ENCODE measurements at places on chromosomes 3 and 15. TPM values are rescaled to one million over a fixed set of nuclear protein-coding genes. Genes with fewer than 3 reads are reported as not detected.

The MNS1 gene
- 0.94 TPM for total RNA-seq

The TICRR gene
- total RNA-seq = 35.5 TPM

GRCh38 chr3:38043486-38043885, 4.5 kb downstream of the DLEC1 start:
- H3K27me3 ChIP-seq = peaks cover 2% of the 10 kb centered on the region
- H3K27ac ChIP-seq = no peak overlapping the region
- H3K36me3 ChIP-seq = peaks cover 1% of the 10 kb centered on the region
- no peak overlapping the region for H3K4me3 ChIP-seq
- DNase-seq = no peak

DNA sequence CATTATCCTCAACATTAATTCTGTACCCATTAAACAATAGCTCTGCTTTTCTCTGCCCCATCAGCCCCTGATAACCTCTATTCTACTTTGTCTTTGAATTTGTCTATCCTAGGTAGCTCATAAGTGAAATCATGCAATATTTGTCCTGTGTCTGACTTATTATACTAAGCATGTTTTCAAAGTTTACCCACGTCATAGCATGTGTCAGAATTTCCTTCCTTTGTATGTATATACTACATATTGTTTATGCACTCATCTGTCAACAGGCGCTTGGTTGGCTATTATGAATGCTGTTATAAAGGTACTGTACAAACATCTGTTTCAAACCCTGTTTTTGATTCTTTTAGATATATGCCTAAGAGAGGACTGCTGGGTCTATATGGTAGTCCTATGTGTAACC, 18.2 kb downstream of the CSNK1G1 start:
- no peak for DNase-seq
- H3K4me3 ChIP-seq = no peak overlapping the region
- H3K27me3 ChIP-seq = no peaks in the 10 kb centered on the region
- H3K36me3 ChIP-seq = peaks cover 26% of the 10 kb centered on the region
- H3K27ac ChIP-seq = no peak overlapping the region
- H3K4me1 ChIP-seq = peaks cover 26% of the 10 kb centered on the region

DNA sequence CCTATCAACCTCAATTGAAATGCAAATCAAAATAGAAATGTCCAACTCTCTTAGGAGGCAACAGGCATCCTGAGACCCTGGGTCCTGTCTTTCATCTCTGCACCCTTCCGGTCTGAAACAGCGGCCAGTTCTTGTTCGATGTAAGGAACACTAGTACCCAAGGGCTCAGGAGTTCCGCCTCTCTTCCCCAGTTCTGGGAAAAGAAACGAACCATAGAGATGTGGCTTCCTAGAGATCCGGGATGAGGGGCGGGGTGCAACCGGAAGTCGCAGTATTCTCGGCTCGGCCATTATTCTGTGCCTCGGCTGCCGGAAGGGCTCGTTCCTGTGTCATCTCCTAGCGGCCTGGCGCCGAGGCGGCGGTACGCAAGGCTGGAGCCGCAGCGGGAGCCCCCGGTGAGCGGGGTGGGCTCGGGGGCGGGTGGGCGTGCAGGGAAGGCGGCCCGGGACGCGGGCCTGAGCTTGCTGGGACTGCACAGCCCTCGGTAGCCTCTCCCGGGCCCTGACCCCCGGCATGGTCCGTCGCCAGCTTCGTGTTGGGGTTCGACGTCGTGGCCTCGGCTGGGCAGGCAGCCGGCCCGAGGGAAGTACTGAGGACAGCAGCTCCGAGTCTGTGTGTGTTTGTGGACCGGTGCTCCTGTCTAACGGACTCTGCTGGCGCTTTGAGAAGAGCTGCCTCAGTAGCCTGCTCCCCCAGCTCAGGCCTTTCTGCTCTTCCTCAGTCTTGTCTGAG, at the start of gene ZNF197:
Gene ZNF197, plus strand, starts transcription at position 288 of the 732 bp plus-strand sequence. CDS start 4,119 bp downstream, outside the sequence.
- H3K36me3 ChIP-seq = peaks cover 35% of the 10 kb centered on the region
- DNase-seq = peak; percentile 80
- H3K4me1 ChIP-seq = peaks cover 26% of the 10 kb centered on the region
- no peaks in the 10 kb centered on the region for H3K27me3 ChIP-seq
- peak within 1 kb of the TSS; percentile 87 for H3K4me3 ChIP-seq
- H3K27ac ChIP-seq = peak within 1 kb of the TSS; percentile 82

GRCh38 chr15:66912001-66912400, 153.4 kb upstream of the SMAD3 start:
- peaks cover 25% of the 10 kb centered on the region for H3K27me3 ChIP-seq
- peak; percentile 82 for DNase-seq
- peaks cover 57% of the 10 kb centered on the region for H3K4me1 ChIP-seq
- peaks cover 15% of the 10 kb centered on the region for H3K36me3 ChIP-seq

DNA sequence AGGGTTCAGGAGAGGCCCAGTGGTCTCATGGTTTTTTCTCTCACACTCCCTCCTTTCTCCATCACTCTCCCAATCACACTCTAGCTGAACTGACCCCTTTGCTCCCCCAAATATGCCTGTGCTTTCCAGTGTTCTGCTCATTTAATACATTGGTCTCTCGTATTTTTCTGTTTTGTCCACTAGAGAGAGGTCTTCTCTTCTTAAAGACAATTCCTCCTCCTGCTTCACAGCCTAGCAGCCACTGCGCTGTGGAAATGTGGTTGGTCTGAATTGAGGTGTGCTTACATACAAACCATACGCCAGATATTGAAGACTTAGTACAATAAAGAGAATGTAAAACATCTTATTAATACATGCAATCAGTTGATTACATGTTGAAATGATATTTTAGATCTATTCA, 60.6 kb upstream of the XCR1 start:
- H3K4me3 ChIP-seq = no peak overlapping the region
- H3K27ac ChIP-seq = no peak overlapping the region
- peak; percentile 65 for DNase-seq
- H3K27me3 ChIP-seq = peaks cover 3% of the 10 kb centered on the region
- H3K4me1 ChIP-seq = peaks cover 56% of the 10 kb centered on the region
- H3K36me3 ChIP-seq = peaks cover 9% of the 10 kb centered on the region

- H3K4me1 ChIP-seq = no peaks in the 10 kb centered on the region
- H3K27ac ChIP-seq = no peak overlapping the region
- H3K27me3 ChIP-seq = no peaks in the 10 kb centered on the region
- H3K4me3 ChIP-seq = no peak overlapping the region
- DNase-seq = no peak
Observed at GRCh38 chr3:76527773-76528172, 512.1 kb upstream of the ROBO2 start.

The CKMT1A gene
- total RNA-seq = not detected
